ENCODE measurements at places on chromosomes 12 and 14. TPM values are rescaled to one million over a fixed set of nuclear protein-coding genes. Genes with fewer than 3 reads are reported as not detected.

Gene NIN
- total RNA-seq: 53.8 TPM

Gene PPFIA2
- total RNA-seq: not detected

Gene CLBA1
- 1.9 TPM for total RNA-seq

Gene CLEC9A
- not detected for total RNA-seq

Gene ACSM4
- total RNA-seq: not detected

Gene FAM222A
- total RNA-seq: 0.53 TPM

Gene ABCB9
- total RNA-seq: 3.8 TPM

Gene SPRYD3
- total RNA-seq: 13.7 TPM

Gene SERPINA3
- not detected for total RNA-seq

Gene EID3
- total RNA-seq: 4.6 TPM

Gene BEGAIN
- 3.1 TPM for total RNA-seq

Gene POLE2
- 43.0 TPM for total RNA-seq

Gene PTPN6
- 335 TPM for total RNA-seq

Gene IGF1
- not detected for total RNA-seq

Gene CEP290
- 15.5 TPM for total RNA-seq

Gene CYP46A1
- 0.23 TPM for total RNA-seq

Gene HCAR2
- total RNA-seq: not detected

Gene APOF
- total RNA-seq: not detected

Gene NRXN3
- not detected for total RNA-seq

Gene CLEC14A
- not detected for total RNA-seq

Gene NINJ2
- total RNA-seq: 3.5 TPM

Gene IRF2BPL
- 34.3 TPM for total RNA-seq

Gene DHH
- not detected for total RNA-seq

Gene OAS1
- total RNA-seq: 50.5 TPM

Gene P3H3
- 0.86 TPM for total RNA-seq

Gene LMO3
- total RNA-seq: not detected

Gene OR9K2
- not detected for total RNA-seq

Gene RAB21
- 88.9 TPM for total RNA-seq

Gene SLC38A4
- not detected for total RNA-seq

Gene PYGL
- total RNA-seq: 0.67 TPM

Gene RIMBP2
- not detected for total RNA-seq

Gene SRRM4
- not detected for total RNA-seq

Gene EPYC
- total RNA-seq: not detected

Gene FAM186B
- total RNA-seq: 0.07 TPM

Gene RHEBL1
- 6.7 TPM for total RNA-seq

Gene TMEM132D
- total RNA-seq: not detected

Gene FOXA1
- total RNA-seq: 0.05 TPM

Gene PLEKHD1
- total RNA-seq: 0.05 TPM

Gene ZNF385A
- 0.74 TPM for total RNA-seq

Gene SOAT2
- total RNA-seq: 0.57 TPM

Gene ADSS1
- total RNA-seq: 3.2 TPM

Gene LRFN5
- total RNA-seq: not detected

Gene NOS1
- total RNA-seq: not detected

Gene RNF10
- 184 TPM for total RNA-seq

Gene MIP
- total RNA-seq: not detected

Gene CD163
- not detected for total RNA-seq

Gene GNPTAB
- 24.0 TPM for total RNA-seq

Gene OR6C4
- not detected for total RNA-seq

Gene SLC24A4
- total RNA-seq: not detected

Gene NPFF
- not detected for total RNA-seq

Gene ASB2
- total RNA-seq: 25.5 TPM
